ENCODE measurements at places on chromosomes 6 and 20. TPM values are rescaled to one million over a fixed set of nuclear protein-coding genes. Genes with fewer than 3 reads are reported as not detected.

- no peak for DNase-seq
- no peaks in the 10 kb centered on the region for H3K4me1 ChIP-seq
- H3K36me3 ChIP-seq = no peaks in the 10 kb centered on the region
- no peaks in the 10 kb centered on the region for H3K27me3 ChIP-seq
- H3K4me3 ChIP-seq = no peak overlapping the region
Measured at GRCh38 chr6:69901361-69901760, 35.0 kb downstream of the COL19A1 start.

Gene GATA5
- total RNA-seq = 1.1 TPM

Gene SYCP2
- total RNA-seq = 1.1 TPM

Gene CTAGE9
- not detected for total RNA-seq
